ENCODE measurements at places on chromosomes 4 and X.

GRCh38 chr4:39367166-39367565 lies 1.0 kb upstream of the RFC1 start:
- no peak for DNase-seq

- no peak for DNase-seq
These were observed 8.2 kb downstream of the BMP2K start for GRCh38 chr4:78784236-78784865.

DNA sequence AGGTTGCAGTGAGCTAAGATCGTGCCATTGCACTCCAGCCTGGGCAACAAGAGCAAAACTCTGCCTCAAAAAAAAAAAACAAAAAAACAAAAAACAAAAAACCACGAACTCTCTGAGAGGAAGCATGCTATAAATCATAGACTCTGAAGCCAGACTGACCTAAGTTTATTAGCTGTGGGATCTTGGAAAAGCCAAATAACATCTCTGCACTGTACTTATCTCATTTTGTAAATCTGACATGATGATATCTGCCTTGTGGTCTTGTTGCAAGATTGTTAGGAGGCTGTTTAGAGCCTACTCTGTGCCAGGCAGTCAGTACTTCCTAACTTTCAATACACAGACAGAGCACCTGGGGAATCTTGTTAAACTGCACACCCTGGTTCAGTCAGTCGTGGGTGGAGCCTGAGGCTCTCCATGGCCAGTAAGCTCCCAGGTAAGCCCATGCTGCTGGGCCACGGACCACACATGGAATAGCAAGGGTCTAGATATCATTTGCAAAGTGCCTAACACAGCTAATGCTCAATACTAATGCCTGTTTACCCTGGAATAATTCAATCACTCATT lies 107.6 kb upstream of the SMIM10 start:
- DNase-seq: no peak

GRCh38 chr4:123325241-123325681 lies 71.3 kb upstream of the SPRY1 start:
- no peak for DNase-seq

DNA sequence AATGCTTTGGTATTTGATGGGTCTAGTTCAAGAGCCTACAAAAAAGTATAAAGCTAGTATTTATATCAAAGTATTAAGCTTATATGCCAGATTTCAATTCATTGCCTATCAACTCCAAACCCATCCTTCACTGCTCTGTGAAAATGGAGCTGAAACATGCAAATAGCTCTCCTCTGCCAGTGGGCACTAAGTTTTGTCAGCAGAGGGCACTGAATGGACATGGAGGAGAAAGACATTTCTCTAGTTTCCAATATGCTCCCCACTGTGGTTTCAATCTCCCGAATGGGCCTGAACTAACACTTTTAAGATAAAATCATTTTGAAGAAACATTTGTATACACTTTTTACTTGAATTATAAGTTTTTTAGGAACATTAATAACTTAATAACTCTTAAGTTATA lies 12.4 kb downstream of the PPID start:
- no peak for DNase-seq

DNA sequence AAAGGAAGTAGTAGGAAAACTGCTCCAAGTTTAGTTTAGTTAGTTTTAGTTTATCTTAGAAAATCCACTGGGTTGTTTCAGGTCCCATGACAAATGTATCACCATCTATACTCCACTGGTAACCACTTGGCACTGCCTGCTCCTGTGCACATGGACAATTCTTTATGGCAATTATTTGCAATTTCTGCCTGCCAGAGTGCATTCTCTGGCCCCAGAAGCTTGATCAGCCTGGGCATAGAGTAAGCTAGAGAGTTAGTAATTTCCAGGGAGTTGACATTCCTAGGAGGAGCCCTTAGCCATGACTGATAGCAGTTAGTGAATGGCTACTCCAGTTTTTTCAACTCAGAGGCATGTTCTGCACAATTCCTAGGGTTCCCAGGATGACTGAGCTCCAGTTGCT lies 203.2 kb upstream of the FGF13 start:
- DNase-seq: no peak

DNA sequence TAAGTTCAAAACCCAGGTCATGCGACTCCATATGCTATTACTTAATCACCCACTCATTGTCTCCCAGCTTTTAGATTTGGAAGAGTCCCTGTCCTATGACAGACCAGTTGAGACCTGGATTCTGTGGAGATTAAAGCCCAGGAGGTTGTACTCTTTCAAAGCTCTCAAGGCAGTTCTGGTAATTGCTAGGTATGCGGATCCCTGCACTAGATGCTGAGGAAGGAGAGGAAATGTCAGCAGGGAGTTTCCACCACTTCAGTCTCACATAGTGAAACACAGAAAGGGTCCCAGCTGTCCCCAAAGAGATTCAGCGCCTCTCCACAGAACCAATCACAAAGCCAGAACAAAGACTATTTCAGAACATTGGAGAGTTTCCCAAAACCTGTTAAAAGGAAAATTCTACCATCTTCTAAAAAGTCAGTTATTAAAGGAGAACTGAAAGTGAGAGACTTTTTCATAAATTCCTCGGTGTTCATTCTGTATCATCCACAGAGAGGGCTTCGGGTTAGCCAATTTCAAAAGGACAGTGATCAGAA lies 53.4 kb downstream of the IRF2 start:
- DNase-seq: no peak

GRCh38 chr4:1091561-1091995 lies 21.8 kb downstream of the RNF212 start:
- no peak for DNase-seq

- no peak for DNase-seq
These were observed 370.7 kb downstream of the GRIA2 start for GRCh38 chr4:157591245-157591644.

DNA sequence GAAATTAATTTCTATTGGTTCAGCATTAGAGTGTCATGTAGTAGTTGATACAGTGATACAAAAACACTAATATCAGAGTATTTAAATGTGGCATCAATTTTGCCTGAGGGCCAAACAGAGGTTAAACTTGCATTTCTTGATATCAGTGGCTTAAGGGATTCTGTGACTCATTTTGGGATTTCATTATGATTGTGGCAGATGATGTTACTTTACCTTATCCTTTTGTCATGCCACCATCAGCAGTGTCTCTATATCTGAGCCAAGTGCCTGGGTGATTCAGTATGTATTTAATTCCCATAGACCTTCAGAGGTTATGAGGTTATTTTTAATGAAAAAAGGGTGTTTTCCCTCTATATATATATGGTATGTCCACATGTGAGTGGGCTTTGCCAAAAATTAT lies 582.9 kb downstream of the ADGRL3 start:
- no peak for DNase-seq

DNA sequence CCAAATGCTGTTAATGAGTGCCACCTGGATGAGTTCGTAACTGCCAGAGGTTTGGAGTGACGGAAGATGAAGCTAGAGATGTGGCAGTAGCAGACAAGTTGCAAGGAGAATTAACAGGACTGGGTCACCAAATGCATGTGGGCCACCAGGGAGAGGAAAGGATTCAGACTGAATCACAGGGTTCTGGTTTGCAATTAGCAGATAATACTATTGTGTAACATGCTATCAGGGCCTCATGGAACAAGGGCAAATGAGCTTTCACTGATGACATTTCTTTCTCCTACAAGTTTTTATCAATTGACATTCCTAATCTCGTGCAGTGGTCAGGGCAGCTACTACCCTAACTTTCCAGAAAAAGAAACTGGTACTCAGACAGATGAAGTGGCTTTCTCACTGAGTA lies 21.4 kb downstream of the GAB3 start:
- DNase-seq: no peak

DNA sequence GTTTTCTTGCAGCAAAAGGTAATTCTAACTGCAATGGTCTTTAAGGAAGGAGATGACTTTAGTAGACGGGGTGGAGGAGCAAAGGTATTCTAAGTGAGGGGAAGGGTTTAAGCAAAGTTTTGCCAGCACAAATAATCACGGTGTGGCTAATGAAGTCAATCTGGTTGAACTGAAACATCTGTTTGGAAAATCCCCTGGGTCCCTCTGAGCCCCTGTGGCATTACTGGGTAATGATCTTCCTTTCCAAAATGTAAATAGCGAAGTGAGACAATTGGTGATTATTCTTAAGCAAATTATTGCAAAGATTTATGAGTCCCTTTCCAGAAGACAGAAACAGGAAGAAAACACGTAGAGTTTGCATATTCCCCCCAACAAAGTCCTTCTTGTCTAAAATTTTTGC lies 47.2 kb downstream of the FGFBP1 start:
- DNase-seq: no peak

- DNase-seq: peak; percentile 52
These were observed 9.4 kb downstream of the TMEM187 start for GRCh38 chrX:153981771-153982533.

DNA sequence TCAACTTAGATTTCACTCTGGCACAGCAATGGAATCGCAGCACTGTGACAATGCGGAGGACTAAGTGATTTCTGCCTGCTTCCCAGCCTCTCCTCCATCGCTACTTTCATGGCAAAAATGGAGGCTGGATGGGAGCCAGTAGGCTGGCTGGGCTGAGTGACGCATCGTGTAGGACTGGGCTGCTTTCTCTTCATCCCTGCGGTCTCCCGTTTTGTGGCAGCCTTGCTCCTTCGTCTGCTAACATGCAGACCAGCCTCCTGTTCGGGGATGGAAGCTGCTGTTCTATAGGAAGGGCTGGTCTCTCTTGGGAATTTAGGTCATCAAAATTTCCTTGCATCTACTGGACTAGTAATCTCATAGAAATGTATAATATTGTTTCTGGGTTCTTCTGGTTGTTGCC lies 15.8 kb upstream of the RGS12 start:
- DNase-seq: no peak

DNA sequence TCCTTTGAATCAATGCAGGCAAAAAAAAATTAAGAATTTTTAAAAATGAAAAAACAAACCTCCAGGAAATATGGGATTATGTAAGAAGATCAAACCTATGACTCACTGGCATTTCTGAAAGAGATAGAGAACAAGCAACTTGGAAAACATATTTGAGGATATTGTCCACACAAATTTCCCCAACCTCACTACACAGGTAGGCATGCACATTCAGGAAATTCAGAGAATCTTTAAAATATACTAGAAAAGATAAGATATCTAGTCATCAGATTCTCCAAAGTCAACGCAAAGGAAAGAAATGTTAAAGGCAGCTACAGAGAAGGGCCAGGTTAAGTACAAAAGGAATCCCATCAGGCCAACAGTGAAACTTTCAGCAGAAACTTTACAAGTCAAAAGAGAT lies 85.6 kb downstream of the ANTXR2 start:
- no peak for DNase-seq

GRCh38 chr4:138938366-138938690 lies 77.3 kb upstream of the NOCT start:
- DNase-seq: no peak

GRCh38 chrX:49915361-49916222 lies 6.8 kb upstream of the CLCN5 start:
- DNase-seq: peak; percentile 41

DNA sequence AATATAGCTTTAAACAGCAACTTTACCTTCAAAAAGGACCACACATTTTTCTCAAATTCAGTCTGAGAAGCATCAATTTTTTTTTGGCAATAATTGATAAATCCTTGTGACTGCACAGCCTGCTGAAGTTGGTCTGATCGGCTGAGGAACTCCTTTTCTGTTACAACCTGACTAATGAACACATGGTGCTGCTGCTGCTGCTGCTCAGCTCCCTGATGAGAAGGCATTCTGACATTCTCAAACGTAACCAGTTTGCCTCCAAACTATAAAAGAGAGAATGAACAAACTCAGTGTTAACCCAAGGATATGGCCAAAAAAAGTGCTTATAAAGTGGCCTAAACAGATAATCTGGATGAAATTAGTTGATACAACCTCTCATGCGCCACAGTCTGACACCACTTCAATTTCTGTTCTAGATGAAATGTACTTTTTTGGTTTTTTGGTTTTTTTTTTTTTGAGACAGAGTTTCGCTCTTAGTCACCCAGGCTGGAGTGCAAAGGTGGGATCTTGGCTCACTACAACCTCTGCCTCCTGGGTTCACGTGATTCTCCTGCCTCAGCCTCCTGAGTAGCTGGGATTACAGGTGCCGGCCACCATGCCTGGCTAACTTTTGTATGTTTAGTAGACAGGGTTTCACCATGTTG lies 26.5 kb downstream of the SEC31A start:
- peak; percentile 34 for DNase-seq

GRCh38 chrX:42127563-42127962 lies 204.2 kb upstream of the CASK start:
- DNase-seq: no peak

DNA sequence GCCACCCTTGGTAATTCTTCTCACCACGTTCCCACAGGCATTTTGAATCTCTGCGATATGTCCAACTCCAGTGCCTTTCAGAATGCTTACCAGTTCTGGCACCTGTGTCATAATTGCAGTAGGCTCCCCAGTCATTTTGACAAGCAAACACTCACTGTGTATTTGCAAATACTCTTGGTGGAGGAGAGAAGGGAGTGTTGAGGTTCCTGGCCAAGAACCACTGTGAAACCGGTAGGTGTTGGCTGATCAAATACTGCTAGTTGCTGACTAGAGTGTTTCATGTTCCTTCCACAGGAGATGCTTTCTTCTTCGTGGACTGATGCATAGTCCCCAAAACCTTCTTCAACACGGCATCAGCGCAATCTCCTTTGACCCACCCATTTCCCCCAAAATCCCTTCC lies 16.0 kb upstream of the NLGN4X start:
- DNase-seq: no peak

DNA sequence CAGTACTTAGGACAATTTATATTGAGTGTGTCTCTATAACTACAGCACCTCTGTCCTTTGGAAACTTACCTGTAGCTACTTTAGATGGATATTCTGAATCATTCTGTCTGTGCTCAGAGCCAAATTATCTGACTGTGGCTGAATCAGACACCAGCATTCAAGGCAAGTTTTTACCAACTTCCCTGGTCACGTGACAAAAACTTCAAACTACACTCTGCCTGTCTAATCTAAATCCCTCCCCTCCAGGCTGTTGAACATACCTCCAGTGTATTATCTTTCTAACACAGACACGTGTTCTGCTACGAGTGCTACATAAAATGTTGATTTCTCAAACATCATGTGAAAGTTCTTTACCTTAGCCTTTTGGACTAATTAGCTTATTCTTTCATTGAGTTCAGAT lies 641.2 kb upstream of the CPEB2 start:
- no peak for DNase-seq

DNA sequence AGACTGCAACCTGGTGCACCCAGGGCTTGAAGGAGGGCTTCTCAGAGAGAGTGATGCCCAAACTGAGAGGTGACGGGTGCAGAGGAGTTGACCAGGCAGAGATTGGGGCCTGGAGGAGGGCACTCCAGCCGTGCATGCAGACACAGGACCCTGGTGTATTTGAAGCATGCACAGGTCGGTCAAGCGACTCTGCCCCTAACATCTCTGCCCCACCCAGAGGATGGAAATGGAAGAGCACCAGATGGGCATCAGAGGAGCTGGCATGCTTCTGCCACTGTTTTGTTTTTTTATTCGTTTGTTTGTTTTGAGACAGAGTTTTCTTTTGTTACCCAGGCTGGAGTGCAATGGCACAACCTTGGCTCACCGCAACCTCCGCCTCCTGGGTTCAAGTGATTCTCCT lies 320.9 kb downstream of the EVC2 start:
- DNase-seq: no peak

GRCh38 chrX:95071621-95072020 lies 1397.6 kb downstream of the FAM133A start:
- no peak for DNase-seq

Data from activated T-cell treated with anti-CD3 and anti-CD28 coated beads, Interleukin-2, amount 50 U/mL, for 72 hours (primary cell).